ENCODE measurements at places on chromosomes 13 and 19. TPM values are rescaled to one million over a fixed set of nuclear protein-coding genes. Genes with fewer than 3 reads are reported as not detected.

GRAMD1A gene
- 62.7 TPM for total RNA-seq

C19orf33 gene
- 150 TPM for total RNA-seq

PROZ gene
- not detected for total RNA-seq

ZNF132 gene
- total RNA-seq: 1.5 TPM

C5AR2 gene
- total RNA-seq: not detected

PALM3 gene
- total RNA-seq: 25.0 TPM

TMEM86B gene
- 18.4 TPM for total RNA-seq

ADGRE3 gene
- total RNA-seq: not detected

CCDC169 gene
- total RNA-seq: 6.9 TPM

ZNF540 gene
- total RNA-seq: 0.25 TPM

ZNF44 gene
- total RNA-seq: 4.0 TPM
